ENCODE measurements at places on chromosomes 2 and 18.

DNA sequence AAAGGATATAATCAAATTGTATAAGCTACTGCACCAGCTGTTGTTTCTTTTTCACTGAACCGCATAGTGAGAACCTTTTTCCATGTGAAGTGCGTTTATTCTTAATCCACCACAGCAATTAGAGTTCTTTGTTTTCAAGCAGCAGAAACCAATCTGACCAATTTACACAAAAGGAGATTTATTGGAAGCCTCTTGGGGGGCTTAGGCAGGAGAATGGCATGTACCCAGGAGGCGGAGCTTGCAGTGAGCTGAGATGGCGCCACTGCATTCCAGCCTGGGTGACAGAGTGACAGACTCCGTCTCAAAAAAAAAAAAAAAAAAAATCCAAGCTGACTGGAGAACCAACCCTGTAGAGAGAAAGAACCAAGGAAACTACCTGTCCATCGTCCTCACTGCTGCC lies 10.0 kb downstream of the ADNP2 start:
- DNase-seq: no peak

GRCh38 chr2:233976087-233976486 lies 58.9 kb downstream of the TRPM8 start:
- no peak for DNase-seq

- DNase-seq: no peak
Measured at GRCh38 chr2:185862657-185863398, 124.2 kb downstream of the FSIP2 start.

GRCh38 chr2:78779761-78780160 lies 245.7 kb upstream of the REG3G start:
- DNase-seq: no peak

GRCh38 chr2:190221429-190221828 lies 98.2 kb downstream of the HIBCH start:
- no peak for DNase-seq

- no peak for DNase-seq
Measured at GRCh38 chr2:173866874-173867618, 98.1 kb downstream of the SP3 start.

DNA sequence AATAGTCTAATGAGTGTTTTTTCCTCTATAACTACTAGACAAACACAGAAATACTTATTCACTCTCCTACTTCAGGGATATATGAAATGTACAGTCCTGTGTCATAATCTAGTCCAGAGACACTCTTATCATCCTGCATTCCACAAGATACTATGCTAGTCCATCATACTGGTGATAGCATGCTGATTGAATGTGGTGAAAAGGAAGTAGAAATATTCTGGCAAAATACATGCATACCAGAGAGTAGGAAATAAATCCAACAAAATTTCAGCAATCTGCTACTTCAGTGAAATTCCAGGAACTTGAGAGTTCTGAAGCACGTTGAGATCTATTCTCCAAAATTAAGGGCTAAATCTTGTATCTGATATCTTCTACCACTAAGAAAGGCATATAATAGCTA lies 353.9 kb downstream of the PID1 start:
- peak; percentile 67 for DNase-seq

- no peak for DNase-seq
Measured at GRCh38 chr2:235619544-235619943, 125.7 kb downstream of the AGAP1 start.

DNA sequence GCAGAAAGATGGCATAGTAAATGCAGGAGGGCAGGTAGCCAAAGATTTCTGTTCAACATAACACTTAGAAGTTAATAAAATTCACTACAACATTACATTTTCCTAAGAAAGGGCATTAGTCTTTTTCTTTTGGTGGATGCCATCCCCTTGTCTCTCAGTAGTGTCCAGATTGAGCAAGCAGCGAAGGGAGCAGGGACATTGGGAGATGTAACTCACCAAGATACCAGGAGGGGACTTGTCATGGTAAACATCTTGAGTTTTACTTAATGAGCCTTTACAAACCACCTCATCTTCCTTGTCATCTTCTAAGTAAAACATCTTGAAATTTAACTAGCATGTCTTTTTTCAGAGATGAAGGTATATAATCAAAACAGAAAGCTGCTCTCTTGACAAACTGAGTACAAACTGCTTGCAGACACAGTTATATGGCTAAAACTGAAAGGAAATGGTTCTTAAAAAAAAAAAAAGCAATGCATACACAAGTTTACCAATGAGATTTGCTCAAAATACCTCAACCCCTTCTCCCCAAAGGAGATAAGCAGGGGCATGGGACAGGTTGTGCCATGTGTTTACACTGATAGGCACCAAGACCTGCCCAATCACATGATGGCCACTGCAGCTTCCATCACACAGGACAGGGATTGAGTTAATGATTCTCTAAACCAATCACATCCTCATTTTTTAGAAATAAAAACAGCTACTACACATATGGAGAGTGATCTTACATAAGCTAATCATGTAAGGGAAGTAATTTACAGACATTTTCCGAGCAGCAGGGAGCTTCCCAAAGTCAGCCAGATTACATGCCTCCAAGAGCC lies 30.3 kb downstream of the LPIN2 start:
- DNase-seq: no peak

GRCh38 chr2:189657867-189658266 lies 3.4 kb upstream of the ASNSD1 start:
- no peak for DNase-seq

- DNase-seq: no peak
Measured at GRCh38 chr2:62998949-62999348, 51.7 kb upstream of the OTX1 start.

DNA sequence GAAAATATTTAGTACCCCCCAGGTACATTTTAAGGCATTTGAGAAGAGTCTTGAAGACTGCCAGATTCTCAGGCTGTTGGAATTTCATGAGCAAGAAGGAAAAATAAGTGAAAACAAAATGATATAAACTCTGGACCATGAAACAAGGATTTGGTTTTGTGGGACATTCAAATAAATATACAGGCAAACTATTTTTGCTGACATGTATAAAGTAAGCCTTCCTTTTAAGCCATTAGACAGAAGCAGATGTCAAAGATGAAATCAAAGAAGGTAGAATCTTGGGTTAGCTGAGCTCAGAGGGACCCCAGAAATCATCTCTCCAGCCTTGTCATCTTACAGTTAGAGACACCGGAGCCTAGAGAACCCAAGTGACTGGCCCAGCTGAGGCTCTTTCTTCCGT lies 51.3 kb upstream of the ACSL3 start:
- DNase-seq: no peak

DNA sequence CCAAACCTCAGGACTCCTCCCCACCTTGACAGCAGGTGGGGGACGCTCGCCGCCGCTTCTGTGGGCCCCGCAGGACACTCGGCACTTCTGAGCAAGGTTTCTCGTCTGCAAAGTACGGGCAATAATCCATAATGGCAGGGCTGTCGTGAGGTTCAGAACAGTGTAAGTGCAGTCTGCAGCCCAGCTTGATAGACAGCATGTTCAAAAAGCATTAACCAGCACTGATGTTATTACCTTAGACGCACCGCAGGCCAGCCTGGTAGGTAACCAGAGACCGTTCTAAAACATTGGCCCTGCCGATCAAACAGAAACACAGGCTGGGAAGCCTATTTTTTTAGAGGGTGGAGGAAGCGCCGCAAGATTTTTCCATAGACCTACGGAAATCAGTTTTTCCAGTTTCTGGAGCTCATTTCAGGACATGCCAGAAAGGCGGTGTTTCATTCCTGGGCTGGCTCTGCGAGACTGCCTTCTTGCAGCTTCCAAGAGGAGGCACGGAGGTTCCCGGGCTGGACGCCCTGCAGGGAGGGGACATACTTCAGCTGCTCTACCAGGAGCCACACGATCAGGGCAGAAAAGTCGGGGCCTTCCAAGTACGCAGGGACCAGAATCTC lies 148.7 kb downstream of the TPO start:
- DNase-seq: no peak

- no peak for DNase-seq
Measured at GRCh38 chr2:46381871-46382270, 84.7 kb downstream of the EPAS1 start.

GRCh38 chr2:8674420-8675009 lies 7.3 kb upstream of the ID2 start:
- DNase-seq: no peak

DNA sequence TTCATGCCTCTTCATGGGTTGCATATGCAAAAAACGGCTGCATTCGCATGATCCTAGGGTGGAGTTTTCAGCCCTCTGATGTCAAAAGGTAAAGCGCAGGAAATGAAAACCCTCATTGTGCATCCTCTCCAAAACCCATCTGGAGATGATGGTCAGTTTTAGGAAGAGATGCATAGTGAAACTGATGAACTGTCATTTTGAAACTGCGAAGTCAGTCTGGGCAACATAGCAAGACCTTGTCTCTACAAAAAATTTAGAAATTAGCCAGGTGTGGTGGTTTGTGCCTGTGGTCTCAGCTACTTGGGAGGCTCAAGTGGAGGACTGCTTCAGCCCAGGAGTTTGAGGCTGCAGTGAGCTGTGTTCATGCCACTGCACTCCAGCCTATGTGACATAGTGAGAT lies 2.5 kb upstream of the TTLL4 start:
- DNase-seq: no peak

DNA sequence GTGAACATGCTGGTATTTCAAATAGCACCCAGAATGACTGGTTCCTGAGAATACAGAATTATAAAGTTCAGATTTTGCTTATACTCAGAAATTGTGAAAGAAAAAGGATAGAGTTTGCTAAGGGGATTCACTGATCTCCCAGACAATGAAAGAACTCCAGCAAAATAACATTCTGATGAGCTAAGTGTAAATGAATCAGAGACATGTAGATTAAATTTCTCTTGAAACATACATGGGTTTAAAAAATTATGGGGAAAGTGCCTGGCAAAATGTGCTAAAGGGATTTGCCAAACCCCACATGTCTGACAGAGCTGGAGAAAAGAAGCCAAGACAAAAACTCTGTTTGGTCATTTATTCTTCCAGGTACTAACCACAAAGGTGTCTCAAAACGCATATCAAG lies 116.3 kb downstream of the FTCDNL1 start:
- DNase-seq: no peak

DNA sequence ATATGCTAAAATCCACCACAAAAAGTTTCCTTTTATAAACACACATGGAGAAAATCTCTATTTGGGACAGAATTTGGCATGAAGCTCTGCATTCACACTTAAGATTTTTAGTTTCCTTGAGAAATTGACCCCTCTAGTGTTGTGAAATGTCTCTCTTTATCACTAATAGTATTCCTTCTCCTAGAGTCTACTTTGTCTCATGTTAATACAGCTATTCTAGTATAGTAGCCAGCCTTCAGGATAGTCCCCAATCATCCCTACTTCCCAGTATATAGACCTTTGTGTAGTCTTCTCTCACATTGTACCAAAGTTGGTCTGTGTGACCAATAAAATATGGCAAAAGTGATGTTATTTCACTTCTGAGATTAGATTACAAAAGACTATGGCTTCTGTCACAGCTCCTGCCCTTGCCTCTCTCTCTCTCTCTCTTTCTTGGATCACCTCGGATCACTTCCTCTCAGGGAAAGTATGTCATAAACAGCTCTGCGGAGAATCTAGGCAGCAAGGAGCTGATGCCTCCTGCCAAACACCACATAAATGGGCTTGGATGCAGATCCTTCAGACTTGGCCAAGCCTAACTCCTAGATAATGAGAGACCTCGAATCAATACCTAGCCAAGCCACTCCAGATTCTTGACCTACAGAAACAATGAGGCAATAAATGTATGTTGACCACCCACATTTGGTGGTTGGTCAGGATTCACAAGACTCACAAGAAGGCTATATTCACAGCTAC lies 59.7 kb upstream of the NABP1 start:
- DNase-seq: no peak

DNA sequence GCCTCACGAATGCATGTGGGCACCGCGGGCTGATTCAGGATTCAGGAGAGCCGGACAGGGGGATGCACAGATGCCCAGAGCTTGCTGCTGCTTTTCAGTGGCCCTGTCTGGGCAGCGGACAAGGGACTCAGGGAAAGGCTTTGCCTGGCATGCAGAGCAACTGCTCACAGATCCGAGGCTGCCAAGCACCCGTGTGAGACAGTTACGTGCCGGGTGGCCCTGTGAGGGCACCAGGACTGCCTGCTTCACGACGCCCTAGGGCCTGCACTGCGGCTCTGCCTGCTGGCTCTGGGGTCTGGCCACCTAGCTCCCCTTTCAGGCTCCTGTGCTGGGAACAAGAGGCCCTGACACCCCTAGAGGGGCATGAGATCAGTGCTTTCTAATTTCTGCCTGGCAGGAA lies 221.4 kb upstream of the PXDN start:
- no peak for DNase-seq

GRCh38 chr2:221429741-221430491 lies 142.2 kb downstream of the EPHA4 start:
- DNase-seq: no peak

- peak; percentile 31 for DNase-seq
Measured at GRCh38 chr2:151111599-151112278, 149.9 kb downstream of the RBM43 start.

DNA sequence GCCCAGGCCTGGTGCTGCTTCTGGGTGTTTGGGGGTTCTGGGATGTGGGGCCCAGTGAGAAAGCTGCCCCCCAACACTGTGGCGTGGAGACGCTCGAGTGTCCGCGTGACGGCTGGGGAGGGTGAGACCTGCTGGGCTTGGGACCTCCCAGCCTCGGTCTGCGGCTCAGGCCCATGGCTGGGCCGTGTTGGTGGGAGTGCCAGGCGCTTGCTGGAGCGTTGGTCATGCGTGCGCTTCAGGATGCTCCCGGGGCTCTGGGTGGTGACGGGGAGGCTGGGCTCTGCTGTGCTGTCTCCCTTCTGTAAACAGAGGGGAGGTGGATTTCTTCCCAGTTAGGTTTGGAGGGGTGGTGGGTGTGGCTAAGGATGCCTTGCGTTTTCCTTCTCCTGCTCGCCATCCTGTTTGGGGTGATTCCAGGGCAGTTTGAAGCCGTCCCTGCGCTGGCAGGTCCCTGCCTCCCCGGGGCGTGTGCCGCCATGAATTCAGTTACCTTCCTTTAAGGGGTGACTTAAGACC lies 606 bp downstream of the GAL3ST2 start:
- DNase-seq: no peak

GRCh38 chr2:27025281-27025800 lies 7.4 kb upstream of the TMEM214 start:
- DNase-seq: no peak

Data from fibroblast of skin of left quadriceps (primary cell).